ENCODE measurements at places on chromosomes 2 and 18. TPM values are rescaled to one million over a fixed set of nuclear protein-coding genes. Genes with fewer than 3 reads are reported as not detected.

DNA sequence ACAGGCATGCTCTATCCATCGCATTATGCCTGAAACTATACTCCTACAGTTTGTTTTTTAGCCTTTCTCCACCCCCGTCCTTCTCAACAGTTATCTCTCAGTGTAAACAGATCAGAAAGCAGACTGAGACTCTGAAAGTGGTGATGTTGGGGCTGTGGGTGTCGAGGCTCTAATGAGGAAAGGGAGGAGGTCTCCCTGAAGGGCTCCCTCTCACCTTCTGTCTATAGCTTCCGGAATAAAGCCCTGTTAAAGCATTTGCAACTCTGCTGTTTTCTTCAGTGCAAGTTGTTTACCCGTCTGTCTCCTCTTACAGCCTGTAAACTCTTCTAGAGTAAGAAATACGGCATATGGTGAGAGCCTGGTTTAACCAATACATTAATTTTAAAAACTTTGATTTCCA lies 136.7 kb upstream of the SYT4 start:
- no peak for DNase-seq
- H3K4me3 ChIP-seq, result no peak overlapping the region
- no peaks in the 10 kb centered on the region for H3K4me1 ChIP-seq
- no peaks in the 10 kb centered on the region for H3K36me3 ChIP-seq
- H3K27me3 ChIP-seq, result no peaks in the 10 kb centered on the region

DNA sequence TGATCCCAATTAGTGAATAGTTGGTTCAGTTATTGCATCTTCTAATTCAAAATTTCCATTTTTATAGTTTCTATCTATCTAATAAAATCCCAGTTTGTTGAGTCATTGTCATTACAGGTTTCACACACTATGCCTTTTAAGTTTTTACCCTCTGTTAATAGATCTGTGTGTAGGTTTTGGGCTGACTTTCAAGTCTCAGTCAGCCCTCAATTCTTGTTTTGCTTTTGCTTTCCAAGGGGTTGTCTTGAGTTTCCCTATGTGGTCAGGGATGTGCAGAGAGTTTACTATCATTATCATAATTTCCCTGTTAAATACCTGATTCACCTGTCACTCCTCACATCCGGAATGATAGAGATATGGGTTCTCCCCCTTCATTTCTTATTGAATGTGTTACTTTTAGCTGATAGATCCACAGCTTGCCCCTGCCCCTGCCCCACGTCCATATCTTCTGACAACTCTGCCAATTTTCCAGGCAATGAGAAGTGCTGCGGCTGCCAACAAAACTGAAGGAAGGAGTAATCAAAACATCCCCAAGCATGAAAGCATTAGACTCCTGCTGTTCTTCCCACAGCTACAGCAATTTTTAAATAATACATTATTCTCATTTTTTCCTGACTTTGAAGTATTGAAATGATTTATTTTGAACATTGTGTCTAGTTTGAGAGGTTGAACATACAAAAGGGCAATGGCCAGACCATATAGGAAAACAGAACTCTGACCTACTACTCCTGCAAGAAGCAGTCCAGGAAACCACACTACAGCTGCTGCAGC lies 1064.8 kb downstream of the SUCLG1 start:
- no peak overlapping the region for H3K4me3 ChIP-seq
- no peak overlapping the region for H3K27ac ChIP-seq
- no peaks in the 10 kb centered on the region for H3K27me3 ChIP-seq

DNA sequence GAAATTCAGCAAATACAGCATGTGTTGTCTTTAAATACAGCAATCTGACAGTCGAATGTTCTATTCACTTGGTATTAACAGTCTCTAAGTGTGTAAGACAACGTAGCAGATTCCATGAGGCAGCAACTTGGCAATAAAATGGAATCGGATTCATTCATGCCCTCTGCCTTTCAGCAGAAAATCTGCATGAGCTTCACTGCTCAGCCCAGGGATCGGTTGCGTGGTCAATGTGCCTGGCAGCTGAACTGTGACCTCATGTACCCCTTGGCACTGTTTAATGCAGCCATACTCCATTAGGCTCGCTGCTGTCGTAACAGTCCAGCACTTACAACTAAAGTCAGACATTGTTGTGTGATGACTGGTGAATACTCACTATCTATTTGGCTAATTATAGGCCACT lies 17.7 kb upstream of the RGPD4 start:
- no peak for DNase-seq
- peaks cover 10% of the 10 kb centered on the region for H3K4me1 ChIP-seq
- H3K36me3 ChIP-seq, result no peaks in the 10 kb centered on the region
- H3K27me3 ChIP-seq, result no peaks in the 10 kb centered on the region
- H3K4me3 ChIP-seq, result no peak overlapping the region

MYOM1 gene
- 2.3 TPM for total RNA-seq

DNA sequence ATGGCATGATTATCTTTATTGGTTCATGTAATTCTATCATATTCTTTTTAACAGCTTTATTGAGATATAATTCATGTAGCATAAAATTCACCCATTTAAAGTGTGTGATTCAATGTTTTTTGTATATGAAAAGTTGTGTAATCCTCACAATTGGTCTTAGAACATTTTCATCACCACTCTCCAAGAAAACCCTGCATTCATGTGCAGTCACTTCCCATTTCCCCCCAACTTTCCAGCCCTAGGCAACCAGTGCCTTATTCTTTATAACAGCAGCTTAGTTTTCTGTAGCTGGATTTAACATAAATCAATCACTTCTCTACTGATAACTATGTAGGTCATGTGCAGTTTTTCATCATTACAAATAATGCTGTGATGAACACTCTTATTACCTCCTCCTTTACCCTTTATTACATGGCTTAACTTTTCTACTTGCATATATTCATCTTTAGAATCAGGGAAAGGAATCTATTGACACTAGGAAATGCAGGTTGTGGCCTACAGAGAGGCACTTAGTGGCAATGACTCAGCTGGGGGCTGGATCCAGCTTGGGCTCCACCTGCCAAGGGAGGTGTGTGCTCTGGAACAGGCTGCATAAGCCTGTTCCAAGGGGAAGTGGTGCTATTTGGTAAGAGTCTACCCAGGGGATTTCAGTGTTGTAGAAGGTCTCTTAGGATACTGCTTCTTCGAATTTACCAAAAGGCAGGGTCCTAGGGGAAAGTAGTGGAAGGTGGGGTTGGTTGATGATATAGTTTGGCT lies 89.1 kb downstream of the ETAA1 start:
- no peak for DNase-seq
- H3K4me1 ChIP-seq, result no peaks in the 10 kb centered on the region
- no peaks in the 10 kb centered on the region for H3K36me3 ChIP-seq
- H3K27me3 ChIP-seq, result no peaks in the 10 kb centered on the region

TDRD15 gene
- total RNA-seq, result not detected

- peaks cover 5% of the 10 kb centered on the region for H3K4me1 ChIP-seq
- no peak overlapping the region for H3K27ac ChIP-seq
- H3K27me3 ChIP-seq, result no peaks in the 10 kb centered on the region
- no peaks in the 10 kb centered on the region for H3K36me3 ChIP-seq
- no peak overlapping the region for H3K4me3 ChIP-seq
- DNase-seq, result peak; percentile 7
These were observed 96.8 kb downstream of the ZNF407 start for GRCh38 chr18:74694436-74694835.

GRCh38 chr2:27162151-27163121 lies 13.6 kb downstream of the TCF23 start:
- H3K27me3 ChIP-seq, result no peaks in the 10 kb centered on the region
- no peak overlapping the region for H3K4me3 ChIP-seq
- DNase-seq, result no peak
- H3K27ac ChIP-seq, result no peak overlapping the region
- no peaks in the 10 kb centered on the region for H3K4me1 ChIP-seq

GRCh38 chr2:186431306-186431705 lies 54.8 kb upstream of the ZC3H15 start:
- H3K36me3 ChIP-seq, result no peaks in the 10 kb centered on the region
- H3K4me3 ChIP-seq, result no peak overlapping the region
- DNase-seq, result no peak
- H3K4me1 ChIP-seq, result no peaks in the 10 kb centered on the region
- H3K27ac ChIP-seq, result no peak overlapping the region

ABCG5 gene
- total RNA-seq, result not detected

DNA sequence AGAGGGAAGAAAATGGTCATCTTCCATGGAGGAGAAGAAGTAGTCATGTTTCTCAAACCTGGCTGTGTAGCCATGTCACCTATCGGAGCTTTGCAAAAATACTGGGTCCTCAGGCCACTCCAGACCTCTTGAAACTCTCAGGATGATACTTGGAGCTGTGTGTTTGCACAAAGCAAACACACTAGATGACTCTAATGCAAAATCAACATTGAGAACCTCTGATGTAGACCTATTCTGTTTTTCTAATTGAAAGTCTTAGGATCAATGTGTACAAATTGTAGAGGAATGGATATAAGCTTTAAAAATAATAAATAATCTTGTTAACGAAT lies 444.3 kb downstream of the RND3 start:
- H3K36me3 ChIP-seq, result no peaks in the 10 kb centered on the region
- H3K4me3 ChIP-seq, result no peak overlapping the region
- no peaks in the 10 kb centered on the region for H3K4me1 ChIP-seq
- H3K27ac ChIP-seq, result no peak overlapping the region

DNA sequence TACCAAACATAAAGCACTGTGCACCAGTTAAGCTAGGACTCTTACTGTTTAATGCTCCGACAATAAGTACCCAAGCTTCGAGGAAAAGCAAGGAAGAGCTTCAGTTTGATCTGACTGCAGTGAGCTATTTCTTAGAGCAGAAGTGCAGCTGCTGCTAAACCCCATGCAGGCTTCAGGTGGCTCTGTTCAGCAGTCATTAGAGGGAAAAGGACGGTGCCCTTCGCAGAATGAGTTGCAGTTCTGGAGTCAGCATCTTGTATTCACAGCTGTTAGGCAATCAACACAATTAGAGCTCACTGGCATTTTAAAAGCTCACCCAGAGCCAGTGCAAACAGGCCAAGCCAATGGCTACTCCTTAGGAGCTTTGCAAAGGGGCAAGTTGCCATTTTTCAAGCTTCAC lies 1.5 kb upstream of the CERKL start:
- H3K4me3 ChIP-seq, result no peak overlapping the region
- peaks cover 6% of the 10 kb centered on the region for H3K4me1 ChIP-seq
- no peak overlapping the region for H3K27ac ChIP-seq
- no peaks in the 10 kb centered on the region for H3K27me3 ChIP-seq
- no peaks in the 10 kb centered on the region for H3K36me3 ChIP-seq
- no peak for DNase-seq

CREG2 gene
- total RNA-seq, result not detected

MPP4 gene
- not detected for total RNA-seq

DNA sequence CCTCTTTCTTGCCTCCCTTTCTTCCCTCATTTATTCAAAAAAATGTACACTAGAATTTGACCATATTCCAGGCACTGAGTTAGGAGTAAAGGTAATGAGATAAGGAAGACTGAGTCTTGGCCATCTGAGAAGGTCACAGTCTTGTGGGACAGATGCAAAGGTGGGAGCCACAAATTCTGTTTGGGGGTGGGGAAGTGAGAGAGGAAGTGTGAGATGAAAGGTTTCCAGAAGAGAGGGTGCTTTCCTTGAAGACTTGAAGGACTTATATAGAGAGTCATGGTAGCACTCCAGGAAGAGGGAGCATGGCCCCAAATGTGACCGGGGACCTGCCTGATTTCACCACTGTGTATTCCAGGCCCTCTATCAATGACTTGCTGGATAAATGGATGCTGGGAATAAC lies 320.6 kb downstream of the LPIN1 start:
- no peak for DNase-seq
- no peaks in the 10 kb centered on the region for H3K36me3 ChIP-seq
- H3K27me3 ChIP-seq, result no peaks in the 10 kb centered on the region
- H3K27ac ChIP-seq, result no peak overlapping the region
- no peak overlapping the region for H3K4me3 ChIP-seq

DNA sequence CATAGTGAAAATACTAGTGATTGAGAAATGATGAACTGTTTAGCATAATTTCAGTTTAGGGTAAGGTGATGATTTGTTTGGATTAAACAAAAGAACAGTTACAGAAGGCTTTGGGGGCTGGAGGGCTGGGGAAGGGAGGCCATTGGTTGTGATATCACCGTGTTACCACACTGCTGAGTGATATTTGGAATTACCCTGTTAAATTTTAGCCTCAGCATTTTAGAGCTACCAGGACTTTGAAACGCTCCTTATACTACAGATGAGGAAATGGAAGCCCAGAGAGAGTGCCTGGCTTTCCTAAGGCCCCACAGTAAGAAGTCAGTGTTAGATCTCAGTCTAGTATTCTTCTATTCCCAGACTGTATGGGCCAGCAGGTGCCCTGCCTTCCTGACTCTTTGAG lies 15.6 kb downstream of the ARHGEF33 start:
- no peaks in the 10 kb centered on the region for H3K36me3 ChIP-seq
- no peaks in the 10 kb centered on the region for H3K4me1 ChIP-seq
- no peak overlapping the region for H3K4me3 ChIP-seq
- no peak overlapping the region for H3K27ac ChIP-seq

DNA sequence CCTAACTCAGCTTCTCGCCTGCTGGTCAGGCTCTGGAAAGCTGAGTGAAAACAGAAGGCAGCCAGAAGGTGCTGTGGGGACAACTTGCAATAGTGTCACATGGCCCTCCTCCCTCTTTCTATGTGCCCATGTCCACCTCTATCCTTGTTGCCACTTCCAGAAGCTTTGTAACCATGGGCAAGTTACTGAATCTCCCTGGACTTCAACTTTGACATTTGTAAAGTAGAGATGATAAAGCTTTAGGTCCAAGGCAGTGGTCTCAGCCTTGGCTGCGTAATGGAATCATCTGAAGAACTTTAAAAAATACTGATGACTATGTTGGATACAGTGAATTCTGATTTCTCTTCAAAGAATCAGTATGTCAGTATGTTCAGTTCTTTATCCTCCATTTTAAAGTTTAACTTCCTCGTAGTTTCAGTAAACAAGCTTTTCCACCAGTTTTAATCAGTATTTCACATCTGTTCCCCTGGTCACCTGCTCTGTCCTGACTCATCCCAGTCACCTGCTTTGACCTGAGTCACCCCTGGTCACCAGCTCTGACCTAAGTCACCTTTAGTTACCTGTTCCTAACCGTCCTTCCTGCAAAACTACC lies 245.2 kb upstream of the STON1 start:
- no peak overlapping the region for H3K27ac ChIP-seq
- no peaks in the 10 kb centered on the region for H3K36me3 ChIP-seq
- H3K27me3 ChIP-seq, result no peaks in the 10 kb centered on the region
- no peak overlapping the region for H3K4me3 ChIP-seq

DNAH7 gene
- total RNA-seq, result 15.2 TPM

GRCh38 chr2:33532966-33533365 lies 56.5 kb downstream of the RASGRP3 start:
- DNase-seq, result no peak
- no peaks in the 10 kb centered on the region for H3K36me3 ChIP-seq
- no peak overlapping the region for H3K27ac ChIP-seq
- H3K4me1 ChIP-seq, result no peaks in the 10 kb centered on the region
- no peaks in the 10 kb centered on the region for H3K27me3 ChIP-seq

Measured in thyroid gland (tissue), 4 donors.